ENCODE measurements at places on chromosomes 1 and 21.

GRCh38 chr1:37477946-37478345, 3.6 kb downstream of the ZC3H12A start:
- no peak for DNase-seq

DNA sequence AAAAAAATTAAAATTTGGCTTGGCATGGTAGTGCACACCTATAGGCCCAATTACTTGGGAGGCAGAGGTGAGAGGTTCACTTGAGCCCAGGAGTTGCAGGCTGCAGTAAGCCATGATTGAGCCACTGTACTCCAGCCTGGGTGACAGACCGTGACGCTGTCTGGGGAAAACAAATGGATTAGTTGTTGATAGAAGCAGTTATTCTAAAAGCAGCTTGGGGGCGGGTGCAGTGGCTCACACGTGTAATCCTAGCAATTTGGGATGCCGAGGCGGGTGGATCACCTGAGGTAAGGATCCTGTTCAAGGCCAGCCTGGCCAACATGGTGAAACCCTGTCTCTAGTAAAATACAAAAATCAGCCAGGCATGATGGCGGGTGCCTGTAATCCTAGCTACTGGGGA, 40.3 kb downstream of the KIF1B start:
- no peak for DNase-seq

- no peak for DNase-seq
These were observed 923 bp upstream of the IFNGR2 start for GRCh38 chr21:33402001-33402979.

GRCh38 chr1:203100516-203100869, 14.7 kb upstream of the MYOG start:
- DNase-seq: no peak

GRCh38 chr1:115907092-115907491, 66.2 kb upstream of the NHLH2 start:
- no peak for DNase-seq

- DNase-seq: peak; percentile 27
These were observed 32.3 kb downstream of the TMEM63A start for GRCh38 chr1:225849925-225850324.

DNA sequence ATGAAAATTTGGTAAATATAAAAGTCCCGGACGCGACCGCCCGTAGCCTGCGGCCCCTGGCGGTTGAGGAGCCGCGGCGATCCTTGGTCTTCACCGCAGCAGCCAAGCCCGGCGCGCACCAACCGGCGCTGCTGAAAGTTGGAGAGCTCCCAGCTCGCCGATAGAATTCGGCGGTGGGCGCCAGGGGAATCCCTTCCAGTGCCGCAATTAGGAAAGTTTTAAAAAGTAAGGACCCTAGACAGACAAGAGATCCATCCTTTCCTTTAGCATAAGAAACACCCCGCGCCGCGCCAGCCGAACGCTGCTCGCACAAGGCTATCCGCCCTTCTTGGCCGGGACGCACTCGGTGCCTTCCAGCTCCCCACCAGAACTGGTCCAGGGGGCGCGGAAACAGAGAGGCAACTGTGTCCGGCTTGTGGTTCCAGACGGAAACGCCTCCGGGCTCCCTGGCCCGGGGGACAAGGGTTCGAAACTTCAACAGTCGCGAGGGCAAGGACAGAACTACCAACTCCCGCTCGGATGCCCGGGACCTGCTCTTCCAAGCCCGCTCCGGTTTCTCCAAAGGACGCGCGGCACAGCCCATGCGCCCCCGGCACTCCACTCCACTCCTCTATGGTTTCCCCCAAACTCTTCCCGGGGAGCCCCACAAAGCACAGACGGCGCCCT, 1.7 kb downstream of the FAM78B start:
- no peak for DNase-seq

DNA sequence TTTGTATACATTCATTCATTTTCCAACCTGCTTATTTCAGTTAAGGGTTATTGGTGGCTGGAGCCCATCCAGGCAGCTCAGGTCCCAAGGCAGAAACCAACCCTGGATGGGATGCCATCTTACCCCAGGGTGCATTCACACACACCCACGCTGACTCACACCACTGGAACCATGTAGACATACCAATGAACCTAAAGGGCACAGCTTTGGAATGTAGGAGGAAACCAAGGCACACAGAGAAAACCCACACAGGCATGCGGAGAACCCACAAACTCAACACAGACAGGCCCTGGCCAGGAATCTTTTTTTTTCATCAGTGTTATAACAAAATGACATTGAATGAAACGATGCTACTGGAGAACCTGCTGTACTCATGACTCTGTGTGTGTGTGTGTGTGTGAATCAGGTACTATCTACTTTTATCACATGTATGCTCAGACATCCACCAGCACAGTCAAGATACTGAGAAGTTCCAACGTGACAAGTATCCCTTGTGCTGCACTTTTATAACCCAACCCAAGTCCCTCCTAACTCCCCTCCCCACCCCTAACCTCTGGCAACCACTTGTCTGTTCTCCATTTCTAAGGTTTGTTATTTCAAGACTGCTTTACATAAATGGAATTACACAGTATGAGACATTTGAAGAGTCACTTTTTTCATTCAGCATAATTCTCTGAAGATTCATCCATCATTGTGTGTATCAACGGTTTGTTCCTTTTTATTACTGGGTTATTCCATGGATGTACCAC, 286.8 kb upstream of the PLD5 start:
- no peak for DNase-seq

DNA sequence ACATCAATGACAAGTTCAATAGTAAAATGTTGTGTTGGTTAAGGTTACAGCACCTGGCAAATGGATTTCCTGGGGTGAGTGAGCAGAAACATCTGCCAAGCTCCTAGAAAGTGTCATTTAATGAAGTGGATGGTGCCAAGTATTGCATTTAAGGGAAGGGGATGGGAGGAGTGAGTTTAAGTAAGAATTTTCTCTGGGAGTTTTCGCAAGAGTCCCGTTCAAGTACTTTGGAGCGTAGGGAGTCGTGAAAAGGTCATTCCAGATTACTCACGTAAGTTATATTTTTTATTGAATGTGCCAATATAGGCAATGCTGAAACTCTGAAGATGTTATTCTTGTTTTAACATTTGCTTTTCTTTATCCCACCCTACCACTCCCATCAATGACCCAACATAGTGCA, 117.4 kb upstream of the RAB3GAP2 start:
- DNase-seq: no peak

- peak; percentile 74 for DNase-seq
These were observed 38.6 kb upstream of the ETS2 start for GRCh38 chr21:38766987-38767722.

DNA sequence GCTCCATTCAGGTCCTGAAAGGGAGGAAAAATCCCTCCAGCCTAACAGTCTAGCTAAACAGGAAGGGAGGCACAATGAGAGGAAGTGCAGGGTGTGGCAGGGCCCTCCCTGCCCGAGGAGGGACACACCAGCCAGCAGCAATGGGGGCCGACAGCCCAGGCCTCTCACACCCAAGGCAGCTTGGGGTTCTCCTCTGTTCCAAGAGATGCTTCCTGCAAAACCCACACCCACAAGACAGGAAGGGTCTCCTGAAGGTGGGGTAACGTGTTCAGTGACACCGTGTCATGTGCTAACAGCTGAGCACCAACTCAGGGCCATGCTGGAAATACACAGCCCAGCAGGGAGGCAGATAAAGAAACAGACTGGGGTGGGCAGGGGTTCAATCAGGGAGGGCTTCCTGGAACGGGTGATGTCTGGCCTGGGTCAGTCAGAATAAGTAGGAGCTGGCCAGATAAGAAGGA, 10.2 kb downstream of the ECE1 start:
- peak; percentile 36 for DNase-seq

DNA sequence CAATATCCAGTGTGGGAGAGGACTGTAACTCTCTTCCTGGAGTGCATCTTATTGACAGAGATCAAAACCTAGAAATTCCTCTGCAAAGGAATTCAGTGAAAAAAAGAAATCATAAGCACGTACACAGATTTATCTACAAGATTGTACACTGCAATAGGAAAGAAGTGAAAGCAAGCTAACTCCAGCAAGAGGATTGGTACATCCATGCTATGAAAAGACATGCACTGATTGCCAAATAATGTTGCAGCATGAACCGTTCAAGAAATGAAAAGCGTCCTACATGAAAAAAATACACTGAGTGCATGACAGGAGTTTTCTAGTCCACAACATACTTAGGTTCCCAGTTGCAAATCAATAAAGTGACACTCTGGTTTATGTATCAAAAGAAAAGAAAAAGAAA, 1.9 kb upstream of the MGST3 start:
- DNase-seq: no peak

- no peak for DNase-seq
These were observed 14.0 kb downstream of the NR5A2 start for GRCh38 chr1:200041337-200042118.

GRCh38 chr1:175015243-175015642, 8.0 kb downstream of the MRPS14 start:
- DNase-seq: no peak

DNA sequence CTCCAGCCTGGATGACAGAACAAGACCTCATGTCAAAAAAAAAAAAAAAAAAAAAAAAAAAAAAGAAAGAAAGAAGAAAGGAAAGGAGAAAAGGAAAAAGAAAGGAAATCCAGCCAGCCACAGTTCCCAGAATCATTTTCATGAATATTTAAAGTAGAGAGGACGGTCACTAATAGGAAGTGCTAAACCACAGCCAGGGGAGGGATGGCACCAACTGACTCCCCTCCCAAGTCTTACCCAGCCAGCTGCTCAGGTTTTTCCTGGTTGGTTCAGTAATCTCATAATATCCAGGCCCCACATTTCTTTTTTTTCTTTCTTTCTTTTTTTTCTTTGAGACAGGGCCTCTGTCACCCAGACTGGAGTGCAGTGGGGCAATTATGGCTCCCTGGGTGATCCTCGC, 63.9 kb upstream of the AK4 start:
- DNase-seq: no peak

DNA sequence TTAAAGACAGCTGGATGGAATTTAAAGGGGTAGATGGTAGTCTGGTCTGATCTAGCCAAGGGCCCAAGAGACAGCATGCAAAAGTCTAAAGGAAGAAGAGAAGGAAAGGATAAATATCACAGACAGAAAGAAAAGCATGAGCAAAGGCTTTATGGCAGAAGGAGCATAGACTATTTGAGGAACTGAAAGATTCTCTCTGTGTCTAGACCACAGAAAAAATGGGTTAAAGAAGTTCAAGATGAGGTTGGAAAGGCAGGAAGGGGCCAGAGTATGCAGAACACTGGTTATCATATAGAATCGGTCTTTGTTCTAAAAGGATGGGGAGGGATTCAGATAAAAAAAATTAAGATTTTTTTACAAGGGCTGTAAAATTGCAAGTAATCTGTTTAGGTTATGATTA, 136.8 kb upstream of the SGIP1 start:
- no peak for DNase-seq

GRCh38 chr1:165854101-165854845, 26.9 kb downstream of the UCK2 start:
- DNase-seq: peak; percentile 8

DNA sequence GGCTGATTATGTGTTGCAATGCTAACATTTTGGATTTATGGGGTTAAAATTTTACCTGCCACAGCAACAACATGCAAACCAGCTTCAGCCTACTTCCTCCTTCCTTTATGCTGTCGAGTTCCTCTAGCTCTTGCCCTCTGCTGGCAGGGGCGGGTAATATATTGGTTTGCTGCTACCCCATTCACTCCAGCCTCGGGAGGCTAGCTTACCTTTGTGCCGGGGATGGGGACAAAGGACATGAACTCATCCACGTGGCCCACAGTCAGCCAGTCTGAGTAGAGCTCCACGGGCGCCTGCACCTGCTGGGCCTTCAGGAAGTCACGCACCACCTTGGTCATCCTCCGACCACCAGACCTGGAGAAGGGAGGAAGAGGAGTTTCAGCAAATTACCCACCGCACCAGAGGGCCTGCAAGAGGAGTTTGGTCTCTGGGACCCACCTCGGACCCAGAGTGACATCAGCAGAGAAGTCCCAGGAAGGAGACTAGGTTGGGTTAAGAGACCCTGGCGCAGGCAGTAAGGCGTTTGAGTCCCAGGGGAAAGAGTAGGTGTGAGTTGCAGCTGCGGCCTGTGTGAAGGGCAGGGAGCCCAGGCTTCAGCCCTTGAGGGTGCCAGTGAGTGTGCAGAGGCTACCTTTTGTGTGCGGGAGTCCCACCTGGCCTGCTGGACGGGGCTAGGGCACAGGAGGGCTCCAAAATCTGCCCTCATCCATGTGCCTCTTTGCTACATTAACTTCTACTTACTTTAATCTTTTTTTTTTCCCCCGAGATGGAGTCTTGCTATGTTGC, 21.8 kb upstream of the SDHB start:
- peak; percentile 13 for DNase-seq

- DNase-seq: no peak
These were observed 15.1 kb upstream of the VCAM1 start for GRCh38 chr1:100704473-100704872.

GRCh38 chr1:55067022-55067778, 27.9 kb downstream of the PCSK9 start:
- no peak for DNase-seq

- DNase-seq: no peak
These were observed 14.5 kb downstream of the AGPAT3 start for GRCh38 chr21:43879348-43880110.

GRCh38 chr21:41250519-41250918, 66.1 kb upstream of the FAM3B start:
- no peak for DNase-seq

Data from CD4-positive, alpha-beta T cell treated with Interleukin-4 for 4 hours (primary cell).